HS-27A (cell line): ENCODE measurements at places on chromosomes 16 and 17.

DNA sequence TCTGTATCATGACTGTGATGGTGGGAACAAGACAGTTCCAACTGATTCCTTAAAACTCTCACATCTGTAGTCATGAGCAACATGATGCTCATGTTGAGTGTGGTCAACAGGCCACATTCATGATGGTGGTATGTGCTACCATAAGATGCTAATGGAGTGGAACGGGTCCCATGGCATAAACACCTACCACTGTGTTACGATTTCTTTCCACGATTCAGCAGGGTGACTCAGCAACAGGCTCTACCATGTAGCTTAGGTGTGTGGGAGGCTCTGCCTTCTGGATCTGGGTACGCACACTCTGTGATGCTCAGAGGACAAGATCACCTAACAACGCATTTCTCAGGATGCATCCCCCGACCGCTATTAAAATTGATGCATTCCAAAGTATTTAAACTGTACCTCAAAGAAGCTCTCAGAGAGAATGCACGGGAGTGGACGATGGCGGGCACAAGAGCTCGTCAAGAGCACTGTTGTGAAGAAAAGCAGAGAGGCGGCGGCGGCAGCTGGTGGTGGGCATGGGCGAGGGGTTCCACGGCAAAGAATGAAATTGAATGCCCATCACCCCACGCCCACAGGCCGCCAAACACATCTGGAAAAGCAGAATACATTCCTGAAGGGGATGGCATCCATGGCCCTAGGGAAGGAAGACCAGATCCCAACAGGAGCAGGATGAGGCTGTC lies 133.3 kb downstream of the ZNF778 start:
- DNase-seq: no peak

GRCh38 chr16:8798174-8798527 lies 512 bp downstream of the PMM2 start:
- no peak for DNase-seq

DNA sequence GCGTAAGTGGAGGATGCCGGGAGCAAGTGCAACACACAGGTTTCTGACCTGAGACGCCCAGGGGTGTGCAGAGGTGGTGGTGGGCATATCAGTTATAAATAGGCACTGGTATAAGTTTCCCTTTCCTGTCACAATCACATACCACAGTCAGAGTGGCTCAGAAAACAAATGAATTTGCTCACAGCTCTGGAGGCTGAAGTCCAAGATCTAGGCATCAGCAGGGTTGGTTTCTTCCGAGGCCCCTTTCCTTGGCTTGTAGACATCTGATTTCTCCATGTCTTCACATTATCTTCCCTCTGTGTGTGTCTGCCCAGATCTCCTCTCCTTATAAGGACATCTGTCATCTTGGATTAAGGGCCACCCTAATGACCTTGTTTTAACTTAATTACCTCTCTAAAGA lies 250.5 kb upstream of the TNRC6C start:
- no peak for DNase-seq

DNA sequence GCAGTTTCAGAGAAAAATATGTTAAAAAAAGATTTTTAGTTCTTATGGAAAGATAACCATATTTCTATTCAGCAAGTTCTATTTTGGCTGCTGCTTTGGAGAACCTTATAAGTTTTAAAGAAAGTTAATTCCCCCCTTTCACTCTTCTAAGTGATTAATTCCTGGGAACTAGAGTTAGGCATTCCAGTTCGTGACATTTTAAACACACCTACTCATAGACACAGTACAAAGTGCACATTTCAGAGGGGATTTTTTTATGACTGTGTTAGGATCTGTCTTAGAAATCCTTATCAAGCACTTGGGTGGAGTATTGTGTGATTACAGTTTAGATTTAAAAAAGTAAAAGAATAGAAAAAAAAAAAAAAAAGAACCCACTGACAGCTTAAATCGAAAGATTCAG lies 3.5 kb upstream of the CDH11 start:
- DNase-seq: no peak

DNA sequence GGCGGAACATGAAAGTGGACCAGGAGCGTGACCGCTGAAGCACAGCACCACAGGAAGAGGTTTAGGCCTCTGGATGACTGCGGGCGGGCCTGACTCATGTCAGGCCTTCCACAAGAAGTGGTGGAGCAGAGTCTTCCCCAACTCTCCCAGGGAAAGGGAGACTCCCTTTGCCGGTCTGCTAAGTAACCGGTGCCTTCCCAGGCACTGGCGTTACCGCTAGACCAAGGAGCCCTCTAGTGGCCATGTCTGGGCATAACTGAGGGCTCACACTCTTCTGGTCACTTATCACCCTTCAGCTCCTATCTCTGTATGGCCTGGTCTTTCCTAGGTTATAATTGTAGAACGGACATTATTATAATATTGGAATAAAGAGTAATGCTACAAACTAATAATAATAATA lies 1931.9 kb downstream of the TP53TG3F start:
- no peak for DNase-seq

- no peak for DNase-seq
Measured at GRCh38 chr16:10752843-10753523, 9.3 kb downstream of the NUBP1 start.

DNA sequence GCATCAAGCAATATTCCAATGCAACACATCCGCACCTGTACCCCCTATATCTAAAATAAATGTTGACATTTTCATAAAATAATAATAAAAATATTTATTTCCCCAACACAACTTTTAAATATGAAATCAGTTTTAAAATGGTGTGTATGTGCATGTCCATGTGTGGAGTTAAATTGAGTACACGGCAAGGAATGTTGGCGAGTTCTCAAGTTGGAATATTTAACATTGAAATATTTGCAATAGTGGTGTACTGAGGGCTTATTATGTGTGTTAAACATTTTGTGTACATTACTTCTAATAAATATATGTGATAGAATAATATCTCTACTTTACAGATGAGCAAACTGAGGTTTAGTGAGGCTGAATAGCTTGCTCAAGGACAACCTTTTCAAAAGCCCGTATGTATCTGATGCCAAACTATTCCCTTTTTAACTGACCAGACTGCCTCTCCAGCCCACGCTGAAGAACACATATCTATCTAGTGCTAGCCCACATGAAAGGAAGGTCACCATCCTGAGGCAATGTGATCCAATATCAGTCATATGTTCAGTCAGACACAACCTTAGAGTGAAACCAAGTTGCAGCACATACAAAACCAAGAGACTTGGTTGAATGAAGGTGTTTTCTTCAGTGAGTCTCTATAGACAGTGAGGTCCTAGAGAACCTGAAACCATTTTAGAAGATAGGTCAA lies 192.2 kb upstream of the CDH11 start:
- no peak for DNase-seq

DNA sequence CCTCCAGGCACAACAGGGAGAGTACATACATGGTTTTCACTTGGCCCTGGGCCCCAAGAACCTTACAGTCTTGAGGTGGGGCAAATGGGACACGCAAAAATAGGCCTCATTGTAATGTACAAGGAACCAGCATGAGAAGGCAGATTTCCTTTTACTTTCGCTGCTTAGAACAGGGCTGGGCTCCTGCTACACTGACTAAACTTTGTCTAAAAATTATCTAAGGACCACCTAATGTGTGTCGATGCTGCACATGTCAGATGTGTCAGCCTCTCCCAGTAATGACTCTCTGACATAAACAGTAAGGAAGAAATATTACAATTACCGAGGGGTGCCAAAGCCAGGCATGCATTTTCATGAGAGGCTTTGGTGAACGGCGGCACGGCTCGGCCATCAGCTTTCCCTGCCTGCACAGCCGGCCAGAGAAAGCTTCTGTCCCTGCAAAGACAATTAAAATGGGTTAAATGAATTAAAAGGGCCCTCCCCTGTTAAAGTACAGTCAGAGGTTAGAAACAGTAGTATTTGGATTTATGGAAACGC lies 224.2 kb upstream of the IRX3 start:
- no peak for DNase-seq
